ENCODE measurements at places on chromosomes 2 and 18.

- DNase-seq = no peak
Observed at GRCh38 chr2:31563273-31563839, 17.4 kb downstream of the SRD5A2 start.

- DNase-seq = no peak
Observed at GRCh38 chr2:145156199-145156598, 636.3 kb upstream of the ZEB2 start.

- DNase-seq = no peak
Observed at GRCh38 chr18:68840554-68841263, 42.8 kb downstream of the CCDC102B start.

DNA sequence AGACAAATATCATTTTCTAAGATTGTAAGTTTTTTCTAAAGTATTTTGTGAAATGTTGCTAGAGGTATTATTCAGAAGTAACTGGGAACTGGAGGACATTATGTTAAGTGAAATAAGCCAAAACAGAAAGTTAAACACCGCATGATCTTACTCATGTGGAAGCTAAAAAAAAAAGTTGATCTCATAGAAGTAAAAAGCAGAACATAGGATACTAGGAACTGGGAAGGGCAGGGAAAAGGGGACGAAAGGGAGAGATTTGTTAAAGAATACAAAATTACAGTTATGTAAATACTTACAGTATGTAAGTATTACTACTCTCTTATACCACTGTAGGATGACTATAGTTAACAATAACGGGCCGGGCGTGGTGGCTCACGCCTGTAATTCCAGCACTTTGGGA, 46.7 kb upstream of the CDKL4 start:
- DNase-seq = no peak
